ENCODE measurements at places on chromosomes 6 and 20.

DNA sequence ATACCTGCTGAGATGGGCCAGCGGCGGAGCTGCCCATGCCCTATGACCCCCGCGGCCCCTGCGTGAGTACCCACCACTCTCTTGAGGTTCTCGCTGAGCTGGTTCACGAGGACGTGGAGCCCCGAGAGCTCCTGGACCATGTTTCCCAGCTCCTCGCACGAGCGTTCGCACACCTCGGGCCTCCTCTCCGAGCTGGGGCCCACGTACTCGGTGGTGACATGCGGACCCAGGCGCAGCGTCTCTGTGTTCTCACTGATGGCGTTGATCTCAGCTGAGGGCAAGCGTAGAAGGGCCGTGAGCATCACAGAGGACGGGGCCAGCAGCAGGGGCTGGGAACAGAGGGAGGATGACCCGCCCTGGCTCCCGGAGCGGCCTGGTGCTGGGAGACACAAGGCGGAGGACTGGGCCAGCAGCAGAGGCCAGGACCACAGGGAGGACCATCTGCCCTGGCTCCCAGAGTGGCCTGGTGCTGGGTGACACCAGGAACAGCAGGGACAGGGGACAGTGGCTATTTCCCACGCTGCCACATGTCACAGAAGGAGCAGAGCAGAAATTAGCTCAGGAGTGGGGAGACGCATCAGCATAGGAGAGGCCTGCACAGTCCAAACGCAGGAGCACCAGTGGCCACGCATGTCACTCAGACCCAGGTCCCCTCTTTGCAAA is 11.8 kb downstream of the THBS2 start:
- no peak for DNase-seq

DNA sequence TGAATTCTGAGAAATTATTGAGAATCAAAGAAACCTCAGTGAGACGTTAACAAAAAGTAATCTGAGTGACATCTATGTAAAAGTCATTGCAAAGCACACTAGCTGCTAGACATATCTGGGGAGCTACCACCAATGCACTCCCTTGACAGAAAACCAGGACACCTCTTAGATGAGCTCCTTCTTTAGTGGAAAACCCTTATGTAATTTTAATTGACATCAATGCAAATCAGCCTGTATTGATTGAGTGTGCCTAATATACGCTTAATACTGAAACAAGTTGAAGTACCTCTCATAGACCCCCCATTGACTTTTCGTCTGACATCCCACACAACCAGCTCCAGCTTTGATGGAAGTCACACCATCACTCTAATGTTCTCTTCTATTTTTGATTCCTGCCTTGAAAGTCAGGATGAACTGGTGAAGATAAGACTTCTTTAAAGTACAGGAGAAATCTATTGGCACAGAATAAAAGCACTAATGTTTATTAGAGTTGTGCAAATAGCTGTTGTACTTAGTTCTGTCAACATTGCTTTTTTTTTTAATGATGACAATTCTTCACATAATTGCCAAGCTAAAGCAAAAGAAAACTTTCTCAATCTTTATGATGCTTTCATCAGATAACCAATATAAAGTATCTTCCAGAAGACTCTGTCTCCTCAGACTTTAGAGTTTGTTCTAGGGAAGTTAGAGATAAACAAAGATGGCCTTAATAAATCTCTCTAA is 98.0 kb upstream of the FAM8A1 start:
- no peak for DNase-seq

DNA sequence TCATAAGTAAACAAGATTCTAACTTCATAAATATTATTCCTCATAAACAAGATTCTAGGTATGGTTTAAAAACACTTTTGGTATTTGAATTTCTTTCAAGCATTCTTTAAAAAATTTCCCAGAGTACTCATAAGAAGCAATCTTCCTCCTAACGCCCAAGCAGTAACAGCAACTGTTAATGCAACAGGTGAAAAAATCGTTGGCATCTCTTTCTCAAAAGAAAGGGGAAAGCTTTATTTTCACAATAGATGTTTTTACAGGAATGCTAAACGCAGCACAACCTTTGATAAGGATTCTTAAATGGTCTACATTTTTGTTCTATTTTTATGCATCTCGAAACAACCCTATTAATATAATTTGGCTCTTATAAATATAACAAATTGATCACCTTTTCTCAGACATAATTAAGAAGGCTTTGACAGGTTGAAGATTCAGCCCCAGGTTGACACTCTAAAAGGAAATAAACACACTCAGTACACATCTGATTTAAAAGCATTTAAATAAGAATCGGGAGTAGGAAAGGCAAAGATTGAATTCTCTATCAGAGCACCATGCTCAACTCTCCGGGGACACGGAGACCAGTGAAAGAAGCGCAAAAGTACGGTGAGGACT is 634 bp downstream of the AHI1 start:
- DNase-seq, result no peak

DNA sequence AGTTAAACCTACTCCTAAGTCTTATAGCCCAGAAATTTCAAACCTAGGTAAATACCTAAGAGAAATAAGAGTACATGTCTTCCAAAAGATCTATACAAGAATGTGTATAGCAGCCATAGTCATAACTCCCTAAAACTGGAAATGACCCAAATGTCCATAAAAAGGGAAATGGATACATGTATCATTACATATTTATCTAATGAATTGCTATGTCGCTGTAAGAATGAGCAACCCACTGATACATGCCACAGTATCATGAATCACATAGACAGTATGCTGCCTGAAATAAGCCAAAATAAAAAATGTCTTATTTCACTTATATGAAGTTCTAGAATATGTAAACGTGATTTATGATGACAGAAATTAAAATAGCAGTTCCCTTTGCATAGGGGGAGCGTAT is 679.5 kb downstream of the MAFB start:
- DNase-seq, result no peak

GRCh38 chr6:82651845-82652335 is 288.3 kb downstream of the TPBG start:
- DNase-seq, result no peak
